ENCODE measurements at places on chromosomes 2 and 18.

GRCh38 chr2:201414099-201415023 is 36.9 kb downstream of the TRAK2 start:
- DNase-seq: peak; percentile 63

DNA sequence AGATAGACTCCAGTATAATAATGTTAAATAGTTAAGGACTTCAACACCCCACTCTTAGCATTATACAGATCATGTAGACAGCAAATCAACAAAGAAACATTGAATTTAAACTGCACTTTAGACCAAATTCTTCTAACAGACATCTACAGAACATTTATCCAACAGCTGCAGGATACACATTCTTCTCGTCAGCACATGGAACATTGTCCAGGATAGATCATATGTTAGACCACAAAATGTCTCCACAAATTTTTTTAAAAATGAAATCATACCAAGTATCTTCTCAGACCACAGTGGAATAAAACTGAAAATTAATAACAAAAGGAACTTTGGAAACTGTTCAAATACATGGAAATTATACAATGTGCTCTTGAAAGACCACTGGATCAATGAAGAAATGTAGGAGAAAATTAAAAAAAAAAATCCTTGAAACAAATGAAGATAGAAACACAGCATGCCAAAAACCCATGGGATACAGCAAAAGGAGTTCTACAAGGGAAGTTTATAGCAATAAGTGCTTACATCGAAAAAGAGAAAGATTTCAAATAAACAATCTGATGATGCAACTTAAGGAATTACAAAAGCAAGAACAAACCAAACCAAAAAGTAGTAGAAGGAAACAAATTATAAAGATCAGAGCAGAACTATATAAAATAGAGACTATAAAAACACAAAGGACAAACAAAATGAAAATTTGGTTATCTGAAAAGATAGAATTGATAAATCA is 12.3 kb upstream of the SPP2 start:
- no peak for DNase-seq

- peak; percentile 95 for DNase-seq
Measured at GRCh38 chr2:196239622-196240587, 68.5 kb upstream of the STK17B start.

- peak; percentile 42 for DNase-seq
Measured at GRCh38 chr2:205366336-205367060, 315.8 kb upstream of the NRP2 start.

DNA sequence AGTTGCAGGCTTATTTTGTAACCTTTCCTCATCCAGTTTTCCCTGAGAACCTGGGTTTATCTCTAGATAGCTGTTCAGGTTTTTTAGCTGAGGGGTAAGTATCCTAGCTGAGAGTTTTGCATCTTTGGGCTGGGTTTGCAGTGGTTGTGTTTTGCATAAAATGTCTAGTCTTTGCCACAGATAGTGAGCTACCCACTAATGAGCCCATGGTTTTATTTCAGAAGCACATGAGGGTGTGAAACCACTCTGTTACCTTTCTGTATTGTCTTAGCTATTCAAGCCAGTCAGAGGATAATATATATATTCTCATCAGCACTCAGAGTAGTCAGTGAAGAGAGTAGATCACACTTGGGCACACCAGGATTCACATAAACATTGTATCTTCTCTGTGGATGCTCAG is 24.6 kb upstream of the TXNDC2 start:
- DNase-seq: no peak

GRCh38 chr2:643334-643733 is 33.9 kb downstream of the TMEM18 start:
- DNase-seq: no peak

DNA sequence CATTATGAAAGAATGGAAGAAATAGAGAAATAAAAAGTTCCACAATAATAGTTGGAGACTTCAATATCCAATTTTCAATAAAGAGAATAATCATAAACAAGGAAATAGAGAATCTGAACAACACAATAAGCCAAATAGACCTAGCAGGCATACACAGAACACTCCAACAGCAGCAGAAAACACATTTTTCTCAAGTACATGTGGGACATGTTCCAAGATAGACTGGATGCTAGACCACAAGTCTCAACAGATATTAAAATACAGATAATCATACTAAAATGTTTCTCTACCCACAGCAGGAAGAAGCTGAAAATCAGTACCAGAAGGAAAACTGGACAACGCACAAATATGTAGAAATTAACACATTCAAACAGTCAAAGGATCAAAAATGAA is 113.9 kb downstream of the USP34 start:
- DNase-seq: no peak

GRCh38 chr18:77271576-77272481 is 22.2 kb downstream of the GALR1 start:
- DNase-seq: no peak

DNA sequence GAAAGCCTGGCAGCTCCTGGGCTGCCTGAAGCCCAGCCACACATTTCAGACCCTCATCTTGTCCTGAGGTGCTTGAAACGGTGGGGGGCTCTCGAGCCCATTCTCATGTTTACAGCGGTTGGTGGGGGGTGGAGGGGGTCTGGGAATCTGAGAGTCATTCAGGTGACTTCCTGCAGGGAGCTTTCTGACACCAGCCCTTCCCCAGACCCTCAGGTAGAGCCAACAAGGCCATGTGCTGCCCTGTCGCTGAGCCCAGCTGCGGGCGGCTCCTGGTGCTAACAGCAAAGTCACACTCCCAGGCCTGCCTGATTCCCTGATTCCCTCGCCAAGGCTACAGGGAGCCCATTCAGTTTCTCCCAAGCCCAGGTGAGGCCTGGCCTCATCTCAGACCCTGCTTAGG is 324.9 kb upstream of the MEX3C start:
- DNase-seq: no peak

GRCh38 chr2:196783431-196784094 is 15.9 kb downstream of the GTF3C3 start:
- DNase-seq: no peak

GRCh38 chr2:169007941-169008340 is 23.2 kb downstream of the ABCB11 start:
- peak; percentile 25 for DNase-seq

- DNase-seq: no peak
Measured at GRCh38 chr2:105438104-105438929, 39.5 kb upstream of the FHL2 start.

GRCh38 chr18:62186499-62186773 is 420 bp downstream of the PIGN start:
- peak; percentile 55 for DNase-seq

- no peak for DNase-seq
Measured at GRCh38 chr2:104855221-104856085, 1.5 kb downstream of the POU3F3 start.

DNA sequence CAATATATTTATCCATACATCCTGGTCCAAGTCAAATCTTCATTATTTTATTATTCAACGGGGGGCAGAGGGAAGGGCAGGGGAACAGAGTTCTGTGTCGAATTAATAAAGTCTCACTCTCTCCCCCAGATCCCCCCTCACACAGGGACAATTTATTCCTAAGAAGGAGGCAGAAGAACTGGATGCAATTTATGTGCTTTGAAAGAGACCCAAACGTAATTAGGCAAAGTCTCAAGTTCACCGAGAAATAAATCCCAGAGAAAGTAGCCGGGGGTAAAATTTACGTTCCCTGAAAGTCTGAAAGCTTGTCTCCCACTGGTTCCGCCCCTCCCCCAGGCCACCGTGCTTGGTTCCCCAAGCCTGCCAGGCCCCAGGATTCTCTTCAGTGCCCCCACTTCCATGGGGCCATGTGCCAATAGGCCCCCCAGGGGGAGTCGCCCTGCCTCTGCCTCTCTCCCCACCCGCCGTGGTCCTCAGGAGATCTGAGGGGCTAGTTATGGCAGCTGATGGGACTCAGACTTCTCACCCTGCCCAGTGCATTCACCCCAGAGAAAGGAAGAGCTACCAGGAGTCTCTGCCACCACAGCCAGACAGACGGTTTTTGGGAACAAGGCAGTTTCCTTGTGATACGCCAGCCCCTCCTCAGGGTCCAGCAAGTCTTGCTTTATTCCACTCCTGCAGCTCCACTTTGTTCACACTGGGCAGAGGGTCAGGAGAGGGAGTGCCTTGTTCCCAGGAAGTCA is 215.5 kb downstream of the CYP26B1 start:
- no peak for DNase-seq

- DNase-seq: no peak
Measured at GRCh38 chr2:120189189-120189588, 34.0 kb downstream of the TMEM185B start.

DNA sequence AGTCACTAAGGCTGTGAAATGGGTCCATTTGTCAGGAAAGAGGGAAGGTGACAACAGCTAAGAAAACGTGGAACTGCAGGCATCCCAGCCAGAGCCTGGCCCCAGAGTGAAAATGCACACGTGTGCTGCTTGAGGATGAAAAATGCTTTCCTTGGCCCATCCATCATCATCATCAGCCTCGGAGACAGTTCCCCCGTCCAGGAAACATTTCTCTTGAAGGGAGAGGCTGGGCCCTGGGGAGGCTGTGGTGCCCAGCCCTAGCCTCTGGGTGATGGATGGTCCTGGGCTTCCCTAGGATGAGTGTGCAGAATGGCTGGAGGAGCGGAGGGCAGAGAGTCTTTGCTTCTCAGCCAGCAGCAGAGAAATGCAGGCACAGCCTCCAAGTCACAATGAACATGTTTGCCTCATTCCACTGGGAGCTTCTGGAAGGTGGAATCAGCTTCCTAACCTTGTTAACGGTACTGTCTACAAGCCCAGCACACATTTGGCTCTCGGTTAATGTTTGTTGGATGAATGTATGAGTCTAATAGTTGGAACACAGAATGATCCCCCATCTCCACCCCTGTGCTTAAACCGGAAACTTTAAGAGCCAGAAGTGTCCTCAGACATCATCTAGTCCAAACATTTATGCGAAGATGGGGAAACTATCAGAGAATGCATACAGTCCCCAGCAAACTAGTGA is 164.0 kb downstream of the RDH14 start:
- DNase-seq: no peak

GRCh38 chr2:190255676-190256075 is 64.0 kb downstream of the HIBCH start:
- DNase-seq: no peak

GRCh38 chr18:23069481-23069880 is 65.8 kb upstream of the CABLES1 start:
- no peak for DNase-seq

- no peak for DNase-seq
Measured at GRCh38 chr18:58514773-58515172, 114.1 kb downstream of the ALPK2 start.

DNA sequence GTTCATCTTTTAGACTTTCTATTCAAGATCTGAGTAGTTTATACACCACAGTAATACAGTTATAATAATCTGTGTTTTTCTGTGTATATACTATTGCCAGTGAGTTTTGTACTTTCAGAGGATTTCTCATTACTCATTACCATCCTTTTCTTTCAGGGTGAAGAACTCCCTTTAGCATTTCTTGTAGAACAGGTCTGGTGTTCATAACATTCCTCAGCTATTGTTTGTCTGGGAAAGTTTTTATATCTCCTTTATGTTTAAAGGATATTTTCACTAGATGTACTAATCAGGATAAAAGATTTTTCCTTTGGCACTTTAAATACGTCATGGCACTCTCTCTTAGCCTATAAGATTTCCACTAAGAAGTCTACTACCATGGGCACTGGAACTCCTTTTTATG is 705.5 kb downstream of the SLC4A3 start:
- no peak for DNase-seq

DNA sequence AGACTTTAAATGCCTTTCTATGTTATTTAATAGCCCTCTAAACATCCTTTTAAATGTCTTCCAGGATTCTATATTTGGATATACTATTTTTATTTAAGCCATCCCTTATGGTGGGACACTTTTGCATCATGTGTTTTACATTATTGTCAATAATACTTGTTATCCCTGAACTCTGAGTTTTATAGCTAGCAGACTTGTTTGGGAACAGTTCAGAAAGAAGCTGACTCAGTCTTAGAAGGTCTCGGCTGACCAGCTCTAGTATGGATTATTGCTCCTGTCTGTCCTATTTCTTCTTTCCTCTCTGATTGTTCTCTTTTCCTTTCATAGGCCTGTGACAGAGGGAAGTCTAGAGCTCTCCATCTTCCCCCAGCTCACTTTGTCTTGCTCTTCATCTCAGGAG is 77.3 kb upstream of the CXCR4 start:
- no peak for DNase-seq

DNA sequence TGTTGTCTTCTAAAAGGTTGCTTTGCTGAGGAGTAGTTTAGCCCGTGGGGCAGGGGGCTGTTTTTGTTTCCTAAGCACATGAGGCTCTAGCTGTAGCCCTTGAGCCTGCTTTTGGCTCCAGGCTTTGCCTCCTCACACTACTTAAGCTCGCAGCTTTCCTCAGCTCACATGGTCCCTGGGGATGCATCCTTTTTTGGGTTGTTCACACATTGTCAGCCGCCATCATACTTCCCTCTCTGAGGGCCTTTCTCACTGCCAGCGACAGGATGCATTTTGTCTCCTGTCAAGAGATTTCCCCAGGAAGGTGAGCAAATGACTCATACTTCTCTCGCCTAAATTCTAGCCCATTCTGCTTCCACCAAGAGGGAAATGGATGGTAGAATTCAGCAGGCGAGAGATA is 279.5 kb upstream of the PKDCC start:
- no peak for DNase-seq

GRCh38 chr2:85132834-85133637 is at the start of gene TCF7L1:
TCF7L1 (plus strand) TSS chr2:85133392; CDS start chr2:85133685, 293 bp downstream.
- peak; percentile 93 for DNase-seq

GRCh38 chr2:199806179-199806578 is 44.8 kb downstream of the FTCDNL1 start:
- no peak for DNase-seq

- DNase-seq: no peak
Measured at GRCh38 chr2:145771525-145771924, 1251.6 kb upstream of the ZEB2 start.

- no peak for DNase-seq
Measured at GRCh38 chr18:51569153-51569552, 371.7 kb upstream of the MEX3C start.

DNA sequence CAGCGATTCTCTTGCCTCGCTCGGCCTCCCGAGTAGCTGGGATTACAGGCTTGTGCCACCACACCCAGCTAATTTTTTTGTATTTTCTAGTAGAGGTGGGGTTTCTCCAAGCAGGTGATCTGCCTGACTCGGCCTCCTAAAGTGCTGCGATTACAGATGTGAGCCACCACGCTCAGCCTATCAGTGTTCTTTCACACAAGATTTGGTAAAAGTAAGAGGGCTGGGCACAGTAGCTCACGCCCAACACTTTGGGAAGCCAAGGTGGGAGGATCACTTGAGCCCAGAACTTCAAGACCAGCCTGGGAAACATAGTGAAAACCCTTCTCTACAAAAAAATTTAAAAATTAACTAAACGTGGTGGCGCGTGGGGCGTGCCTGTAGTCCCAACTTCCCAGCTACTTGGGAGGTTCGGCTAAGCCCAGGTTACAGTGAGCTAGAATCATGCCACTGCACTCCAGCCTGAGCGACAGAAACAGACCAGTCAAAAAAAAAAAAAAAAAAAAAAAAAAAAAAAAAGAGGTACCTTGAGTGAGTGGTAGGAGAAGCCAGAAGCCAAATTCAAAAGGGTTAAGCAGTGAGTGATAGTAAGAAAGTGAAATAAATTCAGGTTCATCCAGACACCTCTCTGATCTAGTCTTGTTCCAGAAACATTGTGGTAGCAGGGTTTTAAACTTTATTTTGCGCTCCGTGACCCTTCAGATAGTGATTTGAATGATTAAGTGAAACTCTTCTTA is 981 bp downstream of the MRPL53 start:
- DNase-seq: no peak

Data from dermis blood vessel endothelial cell (primary cell).